Smooth muscle cell of trachea (primary cell): ENCODE measurements at places on chromosomes 5 and 9. TPM values are rescaled to one million over a fixed set of nuclear protein-coding genes. Genes with fewer than 3 reads are reported as not detected.

Gene SLC36A3
- total RNA-seq, result not detected in 2 replicates

Gene CD74
- total RNA-seq, result 0.44 and 7.8 TPM in 2 replicates

Gene GFI1B
- 0.17 TPM in 1 of 2 replicates, not detected in the other for total RNA-seq

Gene DRD1
- total RNA-seq, result under 0.01 TPM in 1 of 2 replicates, not detected in the other

Gene RETREG1
- total RNA-seq, result 1.0 and 1.3 TPM in 2 replicates

Gene PCDHAC1
- total RNA-seq, result under 0.01 TPM in 2 replicates

Gene IFT74
- total RNA-seq, result 12.1 and 19.5 TPM in 2 replicates

Gene ZNF367
- 0.99 and 6.8 TPM in 2 replicates for total RNA-seq

Gene FCN2
- total RNA-seq, result not detected in 2 replicates

Gene SLC45A2
- under 0.01 TPM in 1 of 2 replicates, not detected in the other for total RNA-seq

Gene SLCO6A1
- total RNA-seq, result not detected in 2 replicates

Gene RFX3
- total RNA-seq, result 1.8 and 5.1 TPM in 2 replicates

Gene FLT4
- total RNA-seq, result under 0.01 and 0.15 TPM in 2 replicates

Gene SLC34A1
- total RNA-seq, result not detected in 2 replicates

Gene MAMDC4
- total RNA-seq, result 1.3 and 5.5 TPM in 2 replicates

Gene CCDC192
- not detected in 2 replicates for total RNA-seq

Gene TRIM36
- 0.29 and 0.33 TPM in 2 replicates for total RNA-seq

Gene ACSL6
- 0.66 TPM in 1 of 2 replicates, not detected in the other for total RNA-seq

Gene ABCA2
- total RNA-seq, result 22.1 and 30.8 TPM in 2 replicates

Gene TXNDC8
- total RNA-seq, result 1.9 TPM in 1 of 2 replicates, not detected in the other

Gene WDR38
- not detected in 2 replicates for total RNA-seq

Gene TAF1L
- total RNA-seq, result under 0.01 TPM in 2 replicates
